ENCODE measurements at places on chromosomes 1 and 21.
A peak's percentile ranks its signal among the peaks of the same experiment; 100 is the strongest.

DNA sequence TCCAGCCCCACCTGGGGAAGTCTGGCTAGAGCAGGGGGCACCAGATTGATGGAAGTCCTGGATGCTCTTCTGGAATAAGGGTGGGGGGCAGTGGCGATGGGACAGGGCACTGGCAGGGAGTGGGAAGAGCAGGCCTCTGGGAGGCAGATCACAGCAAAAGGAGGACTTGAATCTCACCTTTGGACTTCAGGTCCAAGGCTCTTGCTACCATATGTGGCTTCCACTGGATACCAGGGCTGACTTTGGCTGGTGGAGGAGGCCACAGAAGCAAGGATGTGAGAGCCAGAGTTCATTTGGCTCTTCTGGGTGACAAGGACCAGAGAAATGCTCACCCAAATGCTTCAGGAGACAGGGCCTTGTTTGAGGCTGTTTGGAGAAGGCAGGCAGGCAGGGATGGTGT lies 16.0 kb upstream of the SYNC start:
- DNase-seq: no peak

GRCh38 chr1:207831517-207832327 lies 79.2 kb downstream of the CD34 start:
- no peak for DNase-seq

DNA sequence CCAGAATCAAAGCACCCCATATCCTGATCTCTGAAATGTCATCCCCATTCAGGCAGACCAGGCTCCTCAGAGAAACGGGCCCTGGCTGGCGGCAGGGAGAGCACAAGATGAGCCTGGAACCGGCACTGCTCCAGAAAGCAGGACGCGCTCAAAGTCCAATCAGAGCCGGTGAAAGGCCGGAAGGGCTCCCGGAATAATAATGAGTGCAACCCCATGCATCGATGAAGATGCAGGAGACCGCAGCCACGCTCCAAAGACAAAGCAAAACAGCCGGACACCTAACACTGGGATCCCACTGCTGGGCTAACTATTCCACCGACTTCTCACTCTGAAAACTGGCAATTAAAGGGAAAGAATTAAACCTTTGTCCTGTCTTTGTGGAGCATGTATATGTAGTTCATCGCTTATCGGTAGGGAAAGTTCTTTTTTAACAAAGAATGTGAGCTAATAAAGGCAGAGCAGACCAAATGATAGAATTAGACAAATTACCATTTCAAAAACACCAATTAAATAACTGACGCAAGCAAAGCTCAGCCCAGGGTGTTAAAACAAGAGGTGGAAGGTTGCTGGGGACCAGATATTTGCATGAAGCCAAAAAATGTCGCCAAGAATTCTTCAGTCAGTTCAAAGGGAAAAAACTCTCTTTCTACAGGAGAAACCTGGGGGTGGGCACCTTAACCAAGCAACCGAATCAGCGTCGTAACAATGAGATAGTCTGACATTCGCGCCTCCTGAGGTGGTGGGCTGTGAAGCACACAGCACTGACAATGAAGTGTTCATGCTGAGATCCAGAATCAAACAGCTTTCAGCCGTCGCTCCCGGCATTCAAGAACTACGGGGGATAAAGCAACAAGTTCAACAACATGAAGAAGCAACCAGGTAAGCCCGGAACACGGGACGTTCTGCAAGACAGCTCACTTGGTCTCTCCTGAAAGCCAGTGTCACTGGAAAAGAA lies 95.2 kb downstream of the NPHP4 start:
- DNase-seq: peak; percentile 7

DNA sequence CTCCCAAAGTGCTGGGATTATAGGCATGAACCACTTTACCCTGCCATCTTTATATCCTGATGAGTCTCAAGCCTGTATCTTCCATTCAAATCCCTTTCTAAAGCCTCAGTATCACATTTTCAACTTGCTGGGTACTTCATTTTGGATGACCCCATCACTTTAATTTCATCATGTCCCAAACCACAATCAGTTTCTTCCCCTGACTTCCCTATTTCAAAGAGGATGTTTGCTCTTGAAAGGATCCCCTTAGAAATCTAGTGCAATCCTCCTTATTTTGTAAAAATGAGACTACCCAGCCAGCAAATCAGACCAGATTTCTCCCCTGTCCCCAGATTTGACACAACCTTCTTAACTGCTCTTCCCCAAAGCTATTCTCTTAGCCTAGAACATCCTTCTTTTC lies 7.0 kb upstream of the TRIT1 start:
- no peak for DNase-seq

GRCh38 chr1:30445449-30445848 lies 277.9 kb downstream of the MATN1 start:
- DNase-seq: no peak

- no peak for DNase-seq
Measured at GRCh38 chr1:10308001-10308400, 90.9 kb upstream of the PGD start.

DNA sequence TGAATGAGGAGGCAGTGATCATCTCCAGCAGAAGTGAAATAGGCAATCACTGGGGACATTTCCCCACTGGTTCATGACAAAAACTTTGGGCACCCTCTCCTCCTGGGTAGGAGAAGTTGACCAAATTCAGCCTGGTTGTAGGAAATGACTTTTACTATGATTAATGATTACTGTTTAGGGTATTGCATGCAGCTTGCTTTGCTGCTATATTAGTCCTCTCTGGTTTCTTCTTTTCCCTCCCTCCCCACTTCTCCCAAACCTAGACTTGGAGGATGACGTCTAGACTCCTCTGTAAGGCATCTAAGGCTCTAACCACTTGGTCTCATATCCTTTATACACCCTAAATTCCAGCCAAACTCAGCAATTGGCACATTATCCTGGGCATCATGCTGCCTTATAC lies 3.4 kb upstream of the RGS16 start:
- DNase-seq: no peak

DNA sequence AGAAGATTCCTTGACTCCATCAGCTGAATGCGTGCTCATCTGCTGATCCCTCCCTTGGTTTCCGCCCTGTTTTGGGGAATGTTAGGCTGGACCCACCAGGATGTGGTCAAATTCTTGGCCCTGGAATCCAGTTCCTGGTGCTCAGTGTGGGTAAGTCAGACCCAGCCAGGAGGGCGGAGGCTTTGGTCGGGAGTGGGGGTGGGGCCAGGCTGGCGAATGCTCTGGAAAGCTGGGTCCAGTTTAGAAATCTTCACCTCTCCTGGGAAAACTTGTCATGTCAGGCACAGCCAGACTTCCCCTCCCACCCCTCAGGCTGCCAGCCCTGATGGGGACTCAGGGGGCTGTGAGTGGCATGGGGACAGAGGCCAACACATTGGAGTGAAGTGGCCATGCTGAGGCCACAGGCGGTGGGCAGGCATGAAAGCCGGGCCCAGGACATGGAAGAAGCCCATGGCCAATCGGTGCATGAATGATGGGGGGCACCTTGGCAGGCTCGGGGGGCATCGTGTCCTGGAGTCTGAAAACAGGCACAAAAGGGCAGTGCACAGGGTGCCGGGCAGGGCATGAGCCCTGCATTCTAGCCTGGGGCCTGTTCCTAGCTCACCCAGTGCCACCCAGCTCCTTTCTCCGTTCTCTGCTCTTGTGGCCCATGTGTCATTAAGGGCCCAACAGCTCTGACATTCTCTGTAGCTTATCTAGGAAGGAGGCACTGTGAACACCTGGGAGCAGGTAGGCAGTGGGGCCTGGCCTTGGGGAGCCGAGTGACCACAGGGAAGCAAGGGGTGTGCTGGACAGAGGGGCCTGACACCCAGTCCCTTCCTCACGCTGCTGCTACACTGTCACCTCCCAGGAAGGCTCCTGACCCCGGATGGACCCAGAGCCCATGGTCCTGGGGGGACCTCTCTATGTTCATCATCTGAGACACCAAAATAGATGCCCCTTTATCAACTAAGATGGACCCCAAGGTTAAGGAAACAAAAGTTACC lies 14.6 kb upstream of the PADI1 start:
- DNase-seq: peak; percentile 91

DNA sequence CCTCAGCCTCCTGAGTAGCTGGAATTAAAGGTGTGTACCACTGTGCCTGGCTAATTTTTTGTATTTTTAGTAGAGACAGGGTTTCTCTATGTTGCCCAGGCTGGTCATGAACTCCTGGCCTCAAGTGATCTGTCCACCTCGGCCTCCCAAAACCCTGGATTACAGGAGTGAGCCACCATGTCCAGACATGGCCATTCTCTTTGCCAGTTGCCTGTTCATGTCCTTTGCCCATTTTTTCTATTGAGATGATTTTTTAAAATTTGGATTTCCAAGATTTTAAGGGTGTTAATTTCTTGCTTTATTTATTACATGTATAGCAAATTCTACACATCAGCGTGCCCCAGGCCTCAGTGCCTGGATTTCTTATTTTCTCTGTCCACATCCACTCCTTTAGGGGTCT lies 2.8 kb downstream of the POLR3GL start:
- DNase-seq: no peak

DNA sequence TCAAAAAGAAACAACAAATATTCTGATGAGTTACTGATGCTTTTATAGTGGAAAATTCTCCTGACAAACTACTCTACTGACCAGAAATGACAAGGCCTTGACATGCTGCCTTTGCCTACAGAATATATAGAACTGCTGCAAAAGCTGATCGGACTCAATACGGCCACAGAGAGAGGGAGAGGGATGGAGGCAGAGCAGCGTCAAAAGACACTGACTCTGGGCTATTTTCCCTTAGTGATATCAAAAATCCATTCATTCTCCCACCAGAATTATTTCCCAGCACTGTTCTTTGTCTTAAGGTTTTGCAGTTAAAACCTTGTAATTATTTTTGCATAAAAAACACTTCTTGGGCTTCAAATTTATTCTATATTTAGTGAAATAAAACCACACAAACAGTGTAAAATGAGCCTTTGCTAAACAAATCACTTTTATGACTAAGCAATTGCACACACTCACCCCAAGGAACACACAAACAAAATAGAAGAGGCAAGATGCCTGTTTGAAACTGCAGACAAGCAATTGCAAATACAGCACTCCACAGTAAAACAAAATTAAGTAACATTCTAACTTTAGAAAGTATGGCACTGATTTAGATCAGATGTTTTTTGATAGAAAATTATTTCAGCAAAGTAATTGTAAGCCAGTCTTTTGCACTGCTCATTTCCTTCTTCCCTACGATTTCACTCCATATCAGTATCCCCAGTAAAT lies 1036.4 kb downstream of the ADGRL2 start:
- DNase-seq: no peak

DNA sequence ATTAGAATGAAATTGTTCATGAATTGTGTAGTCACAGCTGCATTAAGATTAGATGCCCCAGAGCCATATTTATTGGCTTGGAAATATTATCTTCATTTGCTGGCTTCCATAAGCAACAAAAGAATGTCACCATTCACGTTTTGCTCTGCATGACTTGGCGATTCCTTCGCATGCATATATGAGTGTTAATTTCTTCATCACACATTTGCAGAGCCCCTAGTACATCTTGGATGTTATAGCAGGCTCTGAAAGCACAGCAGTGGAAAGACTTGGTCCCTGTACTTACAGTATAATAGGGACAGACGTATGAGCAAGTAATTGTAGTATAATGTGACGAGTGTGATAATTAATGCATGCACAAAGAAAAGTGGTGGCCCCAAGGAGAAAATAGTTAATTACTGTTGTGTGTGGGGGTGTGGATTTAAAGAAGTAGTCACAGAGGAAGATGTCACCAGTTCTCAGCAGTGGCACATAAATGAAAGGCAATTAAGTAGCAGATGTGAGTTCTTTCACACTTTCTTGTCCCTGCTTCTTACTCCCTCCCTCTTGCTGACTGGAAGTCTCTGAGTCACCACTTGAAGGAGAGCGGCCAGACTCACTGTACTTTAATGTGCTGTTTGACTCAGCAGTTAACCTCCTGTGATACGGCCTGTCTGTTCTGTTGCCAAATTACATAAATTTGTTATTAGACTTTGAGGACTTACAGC lies 21.0 kb downstream of the S100A10 start:
- DNase-seq: peak; percentile 77

DNA sequence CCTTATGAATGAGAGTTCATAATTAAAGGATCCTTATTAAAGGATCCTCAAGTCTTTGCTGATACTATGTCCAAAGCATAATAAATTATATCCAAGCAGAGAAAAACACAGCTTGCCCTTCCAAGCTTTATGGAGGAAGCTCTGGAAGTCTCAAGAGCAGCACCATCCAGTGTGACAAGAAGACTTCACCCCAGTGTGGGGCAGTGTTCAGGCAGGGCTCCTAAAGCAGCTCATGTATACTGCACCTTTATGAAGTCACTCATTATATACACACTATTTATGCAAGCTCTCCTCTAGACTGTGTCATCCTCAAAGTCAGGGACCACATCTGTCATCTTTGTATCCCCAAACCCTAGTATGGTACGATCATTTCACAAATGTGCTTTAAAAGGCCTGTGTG lies 11.9 kb upstream of the CCN1 start:
- no peak for DNase-seq
